ENCODE measurements at places on chromosomes 13 and 19.
A peak's percentile ranks its signal among the peaks of the same experiment; 100 is the strongest.

DNA sequence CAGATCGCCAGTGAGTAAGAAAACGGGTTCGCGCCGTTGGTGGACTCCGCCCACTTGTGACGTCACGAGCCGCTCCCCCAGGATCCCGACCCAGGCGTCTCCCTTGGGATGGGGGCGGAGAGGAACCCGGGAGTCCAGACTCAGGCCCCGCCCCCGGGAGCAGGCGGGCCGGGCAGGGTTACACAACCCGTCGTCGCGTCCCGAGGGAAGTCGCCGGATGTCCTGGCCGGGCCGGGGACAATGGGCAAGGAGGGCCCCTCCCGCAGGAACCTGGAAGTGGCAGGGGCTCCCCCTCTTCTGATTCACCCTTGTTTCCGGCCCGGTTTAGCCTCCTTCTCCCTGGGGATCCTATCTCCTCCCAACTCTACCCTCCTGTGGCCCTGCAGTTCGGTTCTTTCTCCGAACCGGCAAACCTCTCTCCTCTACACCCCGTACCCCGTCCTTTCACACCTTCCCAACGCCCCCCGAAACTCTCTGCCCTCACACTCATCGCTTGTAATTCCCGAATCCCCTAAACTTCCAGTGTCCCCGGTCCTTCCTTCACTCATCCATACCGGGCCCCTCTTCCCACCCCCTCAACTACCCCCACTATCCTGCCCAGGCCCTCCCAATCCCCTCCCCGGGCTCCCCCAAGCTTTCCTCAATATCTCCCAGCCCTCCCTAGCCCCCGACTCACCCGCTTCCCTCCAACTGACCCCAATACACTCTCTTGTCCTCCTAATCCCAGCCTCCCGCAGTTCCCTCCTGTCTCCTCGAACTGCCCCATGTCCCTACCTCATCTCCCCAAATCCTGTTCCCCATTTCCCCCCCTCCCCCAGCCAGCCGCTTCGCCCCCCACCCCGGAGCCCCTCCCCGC is 20.0 kb upstream of the ERCC1 start:
- peak; percentile 94 for DNase-seq

DNA sequence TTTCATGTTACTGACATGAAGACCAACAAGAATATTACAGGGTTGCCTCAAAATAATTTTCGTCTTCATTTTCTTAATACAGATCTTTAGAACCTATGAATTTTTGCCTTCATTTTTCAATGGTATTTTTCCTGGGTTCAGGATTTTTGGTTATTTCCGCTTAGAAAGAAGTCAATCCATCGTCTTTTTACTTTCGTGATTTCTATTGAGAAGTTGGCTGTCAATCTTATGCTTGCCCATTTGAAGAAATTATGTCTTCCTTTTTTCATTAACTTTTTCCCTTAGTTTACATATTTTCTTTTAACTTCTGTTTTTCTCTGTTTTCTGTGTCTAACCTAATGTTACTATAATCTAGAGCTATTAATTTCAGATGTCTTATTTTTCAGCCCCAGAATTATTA is 868.9 kb upstream of the SLC10A2 start:
- no peak for DNase-seq

- DNase-seq, result peak; percentile 50
Measured at GRCh38 chr19:48613852-48614435, 932 bp downstream of the FAM83E start.

DNA sequence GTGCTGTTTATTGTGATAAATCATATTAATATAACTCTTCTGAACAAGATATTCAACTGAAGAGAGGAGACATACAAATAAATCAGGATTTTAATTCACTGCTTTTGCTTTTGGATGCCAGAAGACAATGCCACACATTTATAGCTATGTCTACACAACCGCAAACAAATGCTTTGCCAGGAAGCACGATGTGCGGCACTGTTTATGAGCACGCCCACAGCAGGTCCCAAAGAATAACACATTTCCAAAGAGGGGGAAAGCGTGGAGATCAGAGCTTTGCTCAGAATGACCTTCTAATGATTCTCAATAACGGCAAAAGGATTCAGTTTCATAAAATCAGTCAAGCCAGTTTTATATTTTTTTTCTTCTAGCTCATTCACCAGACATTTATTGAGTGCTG is 16.7 kb downstream of the FAM216B start:
- no peak for DNase-seq
